ENCODE measurements at places on chromosomes 7 and 10. TPM values are rescaled to one million over a fixed set of nuclear protein-coding genes. Genes with fewer than 3 reads are reported as not detected.

FAM13C gene
- total RNA-seq, result 34.5 TPM

NPFFR1 gene
- total RNA-seq, result 0.05 TPM

SMKR1 gene
- total RNA-seq, result not detected

GUSB gene
- 27.4 TPM for total RNA-seq

HTR5A gene
- total RNA-seq, result not detected

TMEM270 gene
- total RNA-seq, result not detected

FOXI2 gene
- total RNA-seq, result not detected

TMEM176A gene
- total RNA-seq, result 20.8 TPM
